ENCODE measurements at places on chromosomes 2 and 18.

GRCh38 chr2:221123396-221123795 is 448.7 kb downstream of the EPHA4 start:
- no peak for DNase-seq

GRCh38 chr18:2948038-2948437 is 64.9 kb downstream of the LPIN2 start:
- no peak for DNase-seq

DNA sequence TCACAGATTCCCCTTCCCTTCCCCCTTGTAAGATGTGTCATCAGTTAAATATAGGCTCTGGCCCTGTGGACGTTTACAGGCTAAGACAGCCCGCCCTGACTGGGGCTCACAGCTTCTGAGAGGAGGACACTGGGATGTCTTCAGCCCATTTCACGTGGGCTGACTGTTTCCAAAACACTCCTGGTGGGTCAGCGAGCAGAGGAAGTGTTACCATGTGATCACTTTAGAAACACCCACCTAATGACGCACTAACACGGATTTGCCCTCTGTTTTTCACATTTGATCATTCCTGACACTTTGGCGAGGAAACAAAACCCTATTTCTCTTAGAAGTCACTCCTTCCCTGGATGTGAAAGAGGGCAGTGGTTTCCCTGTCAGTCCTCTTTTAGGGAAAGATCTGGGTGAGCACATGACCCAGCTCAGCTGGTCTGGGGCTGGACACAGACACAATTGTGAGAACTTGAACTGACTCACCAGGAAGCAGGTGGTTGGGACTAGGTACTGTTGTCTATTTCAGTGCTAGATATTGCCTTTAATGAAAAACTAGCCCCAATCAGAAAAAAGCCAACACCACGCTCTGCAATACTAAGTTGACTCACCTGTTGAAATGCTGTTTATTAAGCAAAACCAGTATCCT is 38.8 kb downstream of the BMP10 start:
- no peak for DNase-seq

GRCh38 chr2:25402477-25402876 is 60.8 kb upstream of the DNMT3A start:
- no peak for DNase-seq

- DNase-seq, result no peak
Measured at GRCh38 chr18:55427951-55428350, 160.0 kb downstream of the TCF4 start.

DNA sequence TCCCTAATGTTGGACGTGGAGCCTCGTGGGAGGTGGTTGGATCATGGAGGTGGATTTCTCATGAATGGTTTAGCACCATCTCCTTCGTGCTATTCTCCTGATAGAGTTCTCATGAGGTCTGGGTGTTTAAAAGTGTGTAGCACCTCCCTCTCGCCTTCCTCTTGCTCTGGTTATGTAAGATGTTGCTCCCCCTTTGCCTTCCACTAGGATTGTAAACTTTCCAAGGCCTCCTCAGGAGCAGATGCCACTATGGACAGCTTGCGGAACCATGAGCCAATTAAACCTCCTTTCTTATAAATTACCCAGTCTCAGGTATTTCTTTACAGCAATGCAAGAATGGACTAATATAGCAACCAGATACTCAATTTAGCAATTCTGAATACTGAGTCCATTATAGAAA is 82.4 kb upstream of the PELI1 start:
- no peak for DNase-seq

GRCh38 chr2:144201868-144202468 is 318.0 kb downstream of the ZEB2 start:
- DNase-seq, result no peak

GRCh38 chr18:2853926-2854664 is 7.3 kb downstream of the EMILIN2 start:
- DNase-seq, result no peak

DNA sequence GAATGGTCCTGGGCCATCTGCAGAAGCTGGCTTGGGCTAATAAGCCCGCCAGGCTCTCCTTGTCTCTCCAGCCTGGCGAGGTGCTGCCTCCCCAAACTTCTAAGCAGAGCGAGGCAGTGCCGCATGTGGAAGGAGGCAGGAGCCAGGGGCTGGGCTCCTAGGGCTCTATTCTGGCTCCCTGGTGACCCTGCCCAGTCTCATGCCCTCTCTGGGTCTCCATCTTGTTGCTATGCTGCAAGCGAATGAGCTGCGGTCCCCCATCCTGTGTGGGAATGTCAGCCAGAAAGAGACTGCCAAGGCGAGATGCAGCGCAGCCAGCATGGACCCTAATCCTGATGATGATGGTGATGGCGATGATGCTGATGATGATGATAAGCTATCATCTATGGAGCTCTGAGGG is 48.7 kb downstream of the TNS1 start:
- no peak for DNase-seq

DNA sequence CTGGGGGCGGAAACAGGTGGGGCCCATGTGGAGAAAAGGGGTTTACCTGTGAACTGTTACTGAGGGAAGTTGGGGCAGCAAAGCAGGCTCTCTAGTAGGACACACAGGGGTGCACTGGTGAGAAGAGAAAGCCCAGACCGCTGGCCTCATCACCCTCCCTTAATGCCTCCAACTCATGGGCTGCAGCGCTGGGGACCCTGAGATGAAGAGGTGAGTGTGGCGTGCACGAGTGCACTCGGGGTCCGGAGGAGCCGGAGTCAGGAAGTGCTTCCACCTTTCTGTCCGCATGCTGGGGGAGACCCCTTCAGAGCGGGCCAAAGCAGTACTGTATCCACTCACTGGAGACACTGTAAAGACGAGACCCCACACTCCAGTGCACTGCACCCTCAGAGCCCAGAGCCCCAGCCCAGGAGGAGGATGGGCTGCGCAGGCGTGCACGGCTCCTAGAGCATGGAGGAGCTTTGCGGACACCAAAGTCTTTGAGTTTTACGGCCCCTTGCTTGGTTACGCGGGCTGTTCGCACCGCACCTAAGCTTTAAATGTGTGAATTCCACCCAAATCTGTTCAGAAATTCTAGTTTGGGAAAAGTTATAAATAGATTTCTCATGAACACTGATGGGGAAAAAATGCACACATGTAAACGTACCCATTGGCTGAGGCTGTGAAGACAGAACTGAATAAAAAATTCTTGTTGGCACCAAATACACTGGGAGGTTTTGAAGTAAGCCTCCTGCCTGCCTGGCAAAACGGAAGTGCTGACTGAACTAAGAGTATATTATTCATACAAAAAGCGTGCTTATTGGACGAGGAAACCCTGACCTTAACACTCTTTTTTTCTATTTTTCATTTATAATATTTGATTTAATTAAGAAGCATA is 45.4 kb upstream of the PPP4R1 start:
- DNase-seq, result no peak

GRCh38 chr18:76252880-76253279 is 242.2 kb downstream of the ZNF516 start:
- no peak for DNase-seq

DNA sequence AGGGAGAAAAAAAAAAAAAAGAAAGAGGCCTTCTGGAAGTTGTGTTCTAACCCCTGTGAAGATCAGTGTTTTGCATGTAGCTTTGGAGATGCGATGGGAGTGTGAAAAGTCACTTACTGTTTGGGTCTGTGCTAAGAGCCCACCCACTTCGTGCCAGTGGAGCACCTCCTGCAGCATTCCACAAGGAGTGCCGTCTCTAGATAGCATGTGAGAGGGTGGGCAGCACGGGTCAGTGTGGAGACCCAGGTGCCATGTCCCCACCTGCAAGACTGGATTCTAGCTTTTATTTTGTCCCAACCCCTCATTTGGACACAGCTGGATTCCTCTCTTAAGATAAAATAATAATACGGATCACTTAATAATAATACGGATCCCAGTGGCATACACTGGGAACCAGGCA is 12.5 kb upstream of the TMEM185B start:
- DNase-seq, result no peak

DNA sequence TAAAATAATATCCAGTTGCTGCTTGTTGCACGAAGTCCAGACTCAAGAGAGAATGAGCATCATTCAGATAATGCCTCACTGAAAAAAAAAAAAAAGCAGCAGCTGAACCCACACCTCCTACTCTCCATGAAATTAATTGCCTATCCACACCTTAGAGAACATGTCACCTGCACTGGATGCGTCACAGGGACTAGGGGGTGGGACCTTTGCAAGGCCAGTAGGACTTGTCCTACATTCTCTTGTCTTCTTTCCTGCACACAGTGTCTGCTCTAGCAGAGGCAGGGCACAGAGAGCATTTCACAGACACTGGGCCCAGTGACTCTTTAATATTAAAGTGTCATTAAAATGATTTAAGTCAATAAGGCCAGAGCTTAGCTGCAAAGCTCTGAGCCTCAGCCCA is at the start of gene ABCA12:
Gene ABCA12, minus strand, starts transcription at position 148 of the 400 bp plus-strand sequence. CDS start 418 bp downstream, outside the sequence.
- no peak for DNase-seq

Measured in glutamatergic neuron (in vitro differentiated cells).